GM23338 (cell line): ENCODE measurements at places on chromosomes 7 and 10. TPM values are rescaled to one million over a fixed set of nuclear protein-coding genes. Genes with fewer than 3 reads are reported as not detected.

GRCh38 chr7:2251381-2251780 lies 9.4 kb downstream of the NUDT1 start:
- H3K27me3 ChIP-seq, result no peaks in the 10 kb centered on the region
- no peaks in the 10 kb centered on the region for H3K4me1 ChIP-seq
- H3K27ac ChIP-seq, result no peak overlapping the region

DNA sequence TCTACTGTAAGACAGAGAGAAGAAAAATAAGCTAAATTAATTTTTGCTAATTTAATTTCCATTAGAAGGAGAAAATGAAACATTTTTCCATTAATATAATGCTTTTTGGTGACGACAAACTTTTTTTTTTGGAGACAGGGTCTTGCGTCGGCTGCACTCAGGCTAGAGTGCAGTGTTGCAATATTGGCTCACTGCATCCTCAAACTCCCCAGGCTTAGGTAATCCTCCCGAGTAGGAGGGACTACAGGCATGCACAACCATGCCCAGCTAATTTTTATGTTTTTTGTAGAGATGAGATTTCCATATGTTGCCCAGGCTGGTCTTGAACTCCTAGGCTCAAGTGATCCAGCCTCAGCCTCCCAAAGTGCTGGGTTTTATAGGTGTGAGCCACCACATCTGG lies 229.8 kb upstream of the LRRN3 start:
- no peak overlapping the region for H3K4me3 ChIP-seq
- no peaks in the 10 kb centered on the region for H3K36me3 ChIP-seq
- H3K4me1 ChIP-seq, result peaks cover 32% of the 10 kb centered on the region
- no peak overlapping the region for H3K27ac ChIP-seq
- no peaks in the 10 kb centered on the region for H3K27me3 ChIP-seq

GRCh38 chr7:121761399-121761798 lies 111.6 kb upstream of the PTPRZ1 start:
- DNase-seq, result no peak
- no peak overlapping the region for H3K4me3 ChIP-seq
- H3K27me3 ChIP-seq, result no peaks in the 10 kb centered on the region
- H3K4me1 ChIP-seq, result no peaks in the 10 kb centered on the region

- H3K27ac ChIP-seq, result no peak overlapping the region
- no peaks in the 10 kb centered on the region for H3K27me3 ChIP-seq
- H3K36me3 ChIP-seq, result no peaks in the 10 kb centered on the region
- no peak for DNase-seq
These were observed 654.6 kb upstream of the GALNT17 start for GRCh38 chr7:70477036-70478010.

GRCh38 chr7:103932389-103932788 lies 57.1 kb downstream of the RELN start:
- no peak overlapping the region for H3K4me3 ChIP-seq
- DNase-seq, result peak; percentile 40
- no peaks in the 10 kb centered on the region for H3K36me3 ChIP-seq
- H3K27me3 ChIP-seq, result no peaks in the 10 kb centered on the region

GRCh38 chr7:1151156-1151555 lies 8.8 kb downstream of the ZFAND2A start:
- H3K4me1 ChIP-seq, result no peaks in the 10 kb centered on the region
- no peaks in the 10 kb centered on the region; the same call in 1 of the 2 replicates for H3K36me3 ChIP-seq
- H3K27ac ChIP-seq, result no peak overlapping the region
- H3K4me3 ChIP-seq, result no peak overlapping the region
- no peaks in the 10 kb centered on the region for H3K27me3 ChIP-seq

DNA sequence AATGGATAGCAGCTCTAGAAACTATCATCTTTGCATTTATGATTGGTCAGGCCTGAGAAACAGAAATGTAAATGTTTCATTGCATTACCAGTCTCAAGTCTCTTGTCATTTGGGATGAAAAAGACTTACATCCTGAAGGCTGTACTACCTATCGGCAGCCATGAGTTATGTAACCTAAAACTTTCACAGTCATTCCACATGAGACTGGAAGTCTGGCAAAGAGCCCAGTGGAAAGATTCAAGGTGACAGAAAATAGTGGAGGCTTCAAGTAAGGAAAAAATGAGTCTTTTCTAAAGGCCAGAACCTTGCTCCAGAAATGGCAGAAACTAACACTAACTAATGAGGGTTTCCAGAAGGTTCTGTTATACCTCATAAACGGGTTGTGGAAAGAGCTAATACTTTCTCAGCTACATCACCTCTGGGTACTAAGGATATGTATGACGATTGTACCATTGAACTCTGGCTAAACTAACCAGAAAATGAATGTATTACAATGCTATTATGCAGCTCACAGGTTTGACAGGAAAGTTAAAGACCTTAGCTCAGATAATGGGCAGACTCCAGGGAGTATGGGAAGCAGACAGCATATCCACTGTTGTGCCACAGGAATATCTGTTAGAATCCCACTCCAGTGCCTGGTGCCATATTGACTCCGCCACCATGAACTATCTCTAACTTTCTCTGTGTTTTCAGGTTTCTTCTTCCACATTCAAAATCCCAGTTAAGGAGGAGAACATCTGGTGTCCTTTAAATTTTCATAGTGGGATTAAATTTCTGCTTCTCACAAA lies 41.7 kb upstream of the DYNC1I1 start:
- no peak overlapping the region for H3K4me3 ChIP-seq
- H3K27me3 ChIP-seq, result no peaks in the 10 kb centered on the region
- H3K36me3 ChIP-seq, result no peaks in the 10 kb centered on the region
- H3K27ac ChIP-seq, result no peak overlapping the region

SHTN1 gene
- 6.7 and 8.8 TPM in 2 replicates for total RNA-seq

RTKN2 gene
- 23.6 and 25.4 TPM in 2 replicates for total RNA-seq

- no peak overlapping the region for H3K4me3 ChIP-seq
- no peaks in the 10 kb centered on the region for H3K36me3 ChIP-seq
- H3K27me3 ChIP-seq, result no peaks in the 10 kb centered on the region
- H3K4me1 ChIP-seq, result no peaks in the 10 kb centered on the region
These were observed 40.4 kb upstream of the CDCA7L start for GRCh38 chr7:21986096-21986495.

CTAGE4 gene
- 3.4 and 10.1 TPM in 2 replicates for total RNA-seq

GRCh38 chr10:80648106-80648505 lies 110.4 kb downstream of the SH2D4B start:
- DNase-seq, result no peak
- H3K27me3 ChIP-seq, result no peaks in the 10 kb centered on the region
- no peak overlapping the region for H3K27ac ChIP-seq
- H3K4me3 ChIP-seq, result no peak overlapping the region
- H3K36me3 ChIP-seq, result no peaks in the 10 kb centered on the region
- H3K4me1 ChIP-seq, result no peaks in the 10 kb centered on the region
